Large intestine (tissue), 12 donors: ENCODE measurements at places on chromosomes 16 and 17. TPM values are rescaled to one million over a fixed set of nuclear protein-coding genes. Genes with fewer than 3 reads are reported as not detected.

GRCh38 chr16:67943619-67944504, at the start of gene LCAT:
Gene LCAT, minus strand, starts transcription at chr16:67944120. Its CDS starts 19 bp downstream, at chr16:67944101.
- no peak for DNase-seq

- DNase-seq, result no peak
Measured at GRCh38 chr17:73599599-73599998, 44.6 kb downstream of the SDK2 start.

DNA sequence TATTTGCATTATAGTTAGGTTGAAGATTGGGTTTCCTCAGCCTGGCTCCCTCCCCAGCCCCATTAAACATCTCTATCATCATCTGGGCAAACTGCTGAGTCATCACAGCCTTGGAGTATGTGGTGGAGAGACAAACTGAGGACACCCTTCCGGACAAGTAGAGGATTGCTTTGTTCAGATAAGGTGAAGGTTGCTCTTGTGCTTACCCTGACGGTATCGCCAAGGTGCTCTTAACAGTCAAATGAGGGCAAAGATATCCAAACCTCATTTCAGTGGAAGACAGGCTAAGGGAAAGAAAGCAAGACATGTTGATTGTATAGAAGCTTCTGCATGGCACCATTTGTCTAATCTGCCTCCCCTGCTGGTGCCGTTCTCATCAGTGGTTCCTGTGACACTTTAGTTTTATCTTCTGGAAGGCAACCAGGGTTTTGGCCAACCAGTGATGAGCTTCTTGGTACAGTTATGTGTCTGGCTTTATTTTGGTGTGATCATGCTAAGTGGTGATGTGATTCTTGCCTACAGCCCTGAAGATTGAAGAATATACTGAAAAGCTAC, 56.9 kb upstream of the LGALS9 start:
- peak; percentile 50 for DNase-seq

GRCh38 chr16:30723725-30724355, 24.4 kb upstream of the PHKG2 start:
- DNase-seq, result no peak

DNA sequence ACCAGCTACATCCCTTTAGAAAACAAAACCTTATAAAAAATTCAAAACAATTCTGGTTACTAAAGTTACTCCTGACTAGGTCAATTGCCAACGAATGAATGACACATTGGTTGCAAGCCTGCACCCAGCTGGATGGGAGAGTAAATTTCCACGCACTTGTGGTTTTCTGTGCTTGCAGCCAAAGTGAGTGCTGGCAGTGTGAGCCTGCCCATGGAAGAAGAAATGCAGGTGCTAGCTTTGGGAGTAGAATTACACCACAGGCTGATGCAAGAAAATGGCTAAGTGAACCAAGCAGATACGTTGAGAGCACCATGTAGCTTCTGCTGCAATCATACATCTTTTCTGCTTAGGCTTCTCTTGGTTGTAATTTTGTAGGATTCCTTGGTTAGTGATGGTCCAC, 74.6 kb downstream of the SYCE1L start:
- DNase-seq, result no peak

DNA sequence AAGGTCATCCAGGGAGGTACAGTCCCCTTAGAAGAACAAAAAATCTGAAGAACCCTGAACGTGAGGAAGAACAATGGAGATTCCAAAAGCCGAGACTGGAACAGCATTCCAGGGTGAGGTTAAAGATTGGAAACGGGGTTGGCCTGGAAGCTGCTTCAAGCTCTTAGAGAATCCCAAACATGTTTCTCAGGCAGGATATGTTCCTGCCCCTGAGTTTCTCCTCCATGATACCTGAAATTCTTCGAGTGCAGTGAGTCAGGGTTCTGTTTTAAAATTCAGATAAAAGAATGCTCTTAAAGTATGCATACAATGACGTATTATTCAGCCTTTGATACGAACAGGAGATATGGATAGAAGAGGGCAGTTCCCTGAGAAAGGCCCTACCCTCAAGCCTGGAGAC, 293.1 kb downstream of the HS3ST3B1 start:
- no peak for DNase-seq

GRCh38 chr17:63984651-63985386, 12.1 kb upstream of the SCN4A start:
- peak; percentile 59 for DNase-seq

DNA sequence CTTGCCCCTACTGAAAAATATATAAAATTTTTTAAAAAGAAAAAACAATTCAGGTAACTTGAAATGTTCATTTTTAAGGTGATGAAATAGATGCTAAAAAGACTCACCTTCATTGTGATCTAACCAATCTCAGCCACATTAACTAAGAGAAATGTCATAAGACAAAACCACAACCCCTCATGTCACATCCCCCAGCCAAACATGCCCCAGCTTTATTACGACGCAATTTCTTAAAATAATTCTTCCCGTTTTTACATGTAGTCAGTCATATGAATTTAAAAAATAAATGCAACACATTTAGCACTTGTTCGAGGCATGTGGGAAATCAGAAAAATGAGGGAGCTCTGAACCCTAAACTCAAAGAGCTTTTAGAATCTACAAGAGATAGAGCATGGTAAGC, 9.5 kb downstream of the AMFR start:
- no peak for DNase-seq

Gene TMEM220
- polyA plus RNA-seq, result 39.7 TPM

Gene OR4D1
- 0.01 TPM for polyA plus RNA-seq

Gene ZNF750
- 0.18 TPM for polyA plus RNA-seq
